Activated CD4-positive, alpha-beta T cell treated with anti-CD3 and anti-CD28 coated beads, Interleukin-2, amount 50 U/mL, for 24 hours (primary cell): ENCODE measurements at places on chromosomes 12 and 14.

- peak; percentile 4 for DNase-seq
Measured at GRCh38 chr14:44846232-44846824, 115.4 kb downstream of the KLHL28 start.

DNA sequence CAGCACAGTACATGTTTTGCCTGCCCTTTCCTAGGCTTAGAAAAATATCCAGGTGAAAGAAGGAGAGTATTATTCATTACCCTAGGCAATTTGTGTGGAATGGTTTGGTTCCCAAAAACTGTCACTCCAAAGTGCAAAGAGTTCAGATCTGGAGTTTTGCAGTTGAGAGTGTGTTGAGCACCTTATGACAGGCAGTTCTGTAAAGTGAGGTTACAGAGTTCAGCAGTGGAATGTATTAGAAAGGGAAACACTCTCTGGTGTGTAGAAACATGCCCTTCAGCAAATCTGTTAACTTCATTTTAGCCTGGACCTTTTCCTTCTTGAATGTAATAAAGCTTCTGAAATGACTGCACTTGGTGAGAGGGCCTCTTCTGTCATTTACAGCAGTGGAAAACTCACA is 154.0 kb upstream of the SSTR1 start:
- DNase-seq: no peak

DNA sequence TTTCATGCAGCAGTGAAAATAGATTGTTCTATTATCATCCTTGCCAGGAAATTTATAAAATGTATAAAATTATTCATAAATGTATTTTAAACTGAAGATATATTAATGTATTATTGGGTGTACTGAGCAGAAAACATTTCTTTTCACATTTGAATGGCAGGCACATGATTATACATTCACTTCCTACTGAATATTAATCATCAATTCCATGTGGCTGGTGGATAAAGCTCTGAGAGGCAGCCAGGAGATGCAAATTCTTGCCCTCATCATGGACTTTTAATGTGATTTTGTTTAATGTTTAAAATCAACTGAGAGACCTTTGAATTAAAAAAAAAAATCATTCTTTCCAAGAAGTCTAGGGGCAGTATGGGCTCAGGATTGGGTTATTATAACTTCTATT is 40.8 kb downstream of the ANO6 start:
- DNase-seq: no peak

- DNase-seq: no peak
Measured at GRCh38 chr12:122820838-122821271, 14.4 kb upstream of the HIP1R start.

GRCh38 chr14:81172881-81173280 is 47.9 kb downstream of the GTF2A1 start:
- DNase-seq: no peak

GRCh38 chr12:4486980-4487379 is 41.4 kb upstream of the FGF6 start:
- DNase-seq: no peak

DNA sequence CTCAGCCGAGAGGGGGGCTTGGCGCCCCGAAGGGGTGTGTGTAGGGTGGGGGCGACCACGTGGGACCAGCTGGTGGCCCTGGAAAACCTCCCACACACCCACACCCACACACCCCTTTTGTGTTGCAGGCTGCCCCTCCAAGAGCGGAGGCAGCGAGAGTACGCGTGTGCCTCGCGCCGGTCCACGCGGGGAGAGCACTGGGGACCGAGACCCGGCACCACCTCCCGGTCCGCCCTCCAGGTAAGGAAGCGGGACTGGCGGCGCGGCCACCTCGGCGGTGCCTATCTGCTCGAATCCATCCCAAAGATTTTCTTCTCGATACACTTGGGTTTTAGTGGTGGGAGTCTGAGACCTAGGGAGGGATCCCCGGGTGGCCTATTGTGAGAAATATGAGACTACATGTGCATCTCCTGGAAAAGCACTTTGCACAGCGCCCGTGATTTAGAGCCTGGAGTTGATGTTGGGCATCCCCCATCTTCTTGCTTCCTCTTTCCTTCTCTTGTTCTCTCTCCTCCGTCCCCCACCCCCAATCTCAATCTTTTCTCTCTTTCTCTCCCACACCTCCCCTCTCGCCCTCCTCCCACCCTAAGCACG is 393 bp downstream of the SYT1 start:
- no peak for DNase-seq

GRCh38 chr14:96264200-96264553 is 8.2 kb downstream of the BDKRB1 start:
- no peak for DNase-seq

DNA sequence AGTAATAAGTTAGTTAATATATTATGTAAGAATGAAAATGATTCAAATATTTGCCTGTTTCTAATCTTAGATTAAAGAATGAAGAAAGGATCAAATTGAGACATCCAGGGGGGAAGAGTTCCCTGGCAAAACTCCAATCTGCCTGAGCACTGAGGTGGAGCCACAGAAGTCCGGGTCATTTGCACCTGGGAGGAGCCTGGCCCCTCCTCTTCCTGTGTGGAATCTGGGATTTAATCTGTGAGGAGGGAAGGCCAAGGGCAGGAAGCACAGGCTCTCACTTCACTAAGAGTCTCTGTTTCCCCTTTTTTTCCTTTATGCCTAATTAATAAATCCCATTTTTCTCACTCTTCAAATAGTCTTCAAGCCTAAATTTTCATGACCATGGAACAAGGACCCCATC is 599.5 kb downstream of the FLRT2 start:
- DNase-seq: no peak

DNA sequence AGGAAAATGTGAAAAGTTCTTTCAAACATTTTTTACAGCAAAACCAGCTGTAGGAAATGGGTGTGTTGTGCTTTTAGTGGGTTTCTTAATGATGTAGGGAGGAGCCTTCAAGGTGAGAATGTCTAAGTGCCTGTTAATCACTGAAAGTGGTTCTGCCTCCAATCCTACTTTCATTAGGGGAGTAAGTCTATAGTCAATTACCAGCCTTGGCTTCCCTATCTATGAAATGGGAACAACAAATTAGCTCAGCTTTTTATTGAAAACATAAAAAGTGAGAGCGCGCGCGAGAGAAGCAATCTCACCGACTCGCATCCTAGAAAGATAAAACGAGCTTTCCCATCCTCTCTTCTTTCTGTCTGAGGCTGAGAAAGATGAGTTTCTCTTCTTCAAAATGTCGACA is 140.0 kb upstream of the LHX5 start:
- DNase-seq: no peak

GRCh38 chr12:48199774-48200221 is 3.3 kb downstream of the OR10AD1 start:
- no peak for DNase-seq

DNA sequence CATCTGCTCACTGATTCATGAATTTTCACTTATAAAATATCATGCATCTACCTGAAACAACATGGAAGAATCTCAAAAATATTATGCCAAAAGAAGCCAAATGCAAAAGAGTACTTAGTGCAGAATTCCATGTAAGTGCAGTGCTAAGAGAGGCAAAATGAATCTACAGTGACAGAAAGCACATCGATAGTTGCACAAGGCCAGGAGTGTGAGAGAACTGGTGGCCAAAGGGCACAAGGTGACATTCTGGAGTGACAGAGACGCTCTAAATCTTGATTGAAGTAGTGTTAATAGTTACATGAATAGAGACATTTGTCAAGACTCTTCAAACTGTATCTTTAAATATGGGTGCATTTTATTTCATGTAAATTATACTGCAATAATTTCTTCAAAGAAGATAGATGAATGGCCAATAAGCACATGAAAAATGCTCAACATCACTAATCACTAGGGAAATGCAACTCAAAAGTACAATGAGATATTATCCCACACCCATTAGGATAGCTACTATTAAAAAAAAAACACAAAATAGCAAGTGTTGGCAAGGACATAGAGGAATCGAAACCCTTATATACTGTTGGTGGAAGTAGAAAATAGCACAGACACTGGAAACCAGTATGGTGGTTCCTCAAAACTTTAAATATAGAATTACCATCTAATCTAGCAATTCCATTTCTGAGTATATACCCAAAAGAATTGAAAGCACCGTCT is 71.7 kb upstream of the KICS2 start:
- DNase-seq: no peak
